ENCODE measurements at places on chromosomes 2 and 18. TPM values are rescaled to one million over a fixed set of nuclear protein-coding genes. Genes with fewer than 3 reads are reported as not detected.
A peak's percentile ranks its signal among the peaks of the same experiment; 100 is the strongest.

GRCh38 chr2:65016789-65017188 is 27.6 kb downstream of the SLC1A4 start:
- H3K36me3 ChIP-seq: peaks cover 4% of the 10 kb centered on the region
- H3K27ac ChIP-seq: no peak overlapping the region
- no peaks in the 10 kb centered on the region for H3K27me3 ChIP-seq
- DNase-seq: no peak
- no peak overlapping the region for H3K4me3 ChIP-seq

- no peaks in the 10 kb centered on the region for H3K27me3 ChIP-seq
- peaks cover 31% of the 10 kb centered on the region for H3K36me3 ChIP-seq
- no peak overlapping the region for H3K27ac ChIP-seq
- no peak overlapping the region for H3K4me3 ChIP-seq
- no peak for DNase-seq
- H3K4me1 ChIP-seq: peaks cover 34% of the 10 kb centered on the region
These were observed 4.6 kb downstream of the CXCR4 start for GRCh38 chr2:136113209-136113971.

DNA sequence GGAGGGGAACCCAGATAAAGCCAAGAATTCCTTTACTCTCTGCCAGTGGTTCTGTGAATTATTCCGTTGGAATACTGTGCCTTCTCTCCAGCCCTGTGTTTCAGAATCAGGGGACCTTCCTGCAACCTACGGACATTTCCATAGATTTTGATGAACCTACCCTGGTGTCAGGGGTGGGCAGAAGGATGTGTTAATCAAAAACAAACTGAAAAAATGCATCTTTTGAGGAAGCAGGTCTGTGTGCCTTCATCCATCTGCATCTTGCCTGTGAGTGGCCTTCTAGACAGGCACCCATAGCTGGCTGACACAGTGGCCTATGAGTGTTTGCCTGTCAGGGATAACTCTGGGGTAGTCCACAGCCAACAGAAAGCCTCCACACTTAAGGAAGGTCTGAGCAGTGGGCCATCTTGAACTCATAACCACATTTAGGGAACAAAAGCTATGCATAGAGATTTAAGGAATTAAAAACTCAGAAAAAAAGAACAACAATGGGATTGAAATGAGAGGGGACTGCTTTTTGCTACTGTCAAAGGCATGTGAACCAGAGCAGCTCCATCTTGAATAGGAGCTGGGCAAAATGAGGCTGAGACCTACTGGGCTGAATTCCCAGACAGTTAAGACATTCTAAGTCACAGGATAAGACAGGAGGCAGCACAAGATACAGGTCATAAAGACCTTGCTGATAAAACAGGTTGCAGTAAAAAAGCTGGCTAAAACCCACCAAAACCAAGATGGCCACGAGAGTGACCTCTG is 45.9 kb upstream of the ITGA6 start:
- DNase-seq: no peak
- no peaks in the 10 kb centered on the region for H3K36me3 ChIP-seq
- H3K4me1 ChIP-seq: no peaks in the 10 kb centered on the region
- H3K4me3 ChIP-seq: no peak overlapping the region

DNA sequence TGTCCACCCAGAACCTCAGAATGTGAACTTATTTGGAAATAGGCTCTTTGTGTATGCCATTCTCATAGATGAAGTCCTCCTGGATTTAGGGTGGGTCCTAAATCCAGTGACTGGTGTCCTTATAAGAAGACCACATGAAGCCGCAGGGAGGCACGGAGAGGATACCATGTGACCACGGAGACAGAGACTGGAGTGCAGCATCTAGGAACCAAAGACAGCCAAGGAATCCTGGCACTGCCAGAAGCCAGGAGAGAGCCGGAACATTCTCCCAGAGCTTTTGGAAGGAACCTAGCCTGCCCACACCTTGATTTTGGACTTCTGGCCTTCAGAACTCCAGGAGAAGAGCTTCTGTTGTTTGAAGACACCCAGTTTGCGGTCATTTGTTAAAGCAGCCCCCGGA is 49.7 kb downstream of the ARL4C start:
- no peak for DNase-seq
- no peak overlapping the region for H3K4me3 ChIP-seq
- peak overlapping the region; percentile 84 for H3K27ac ChIP-seq
- H3K4me1 ChIP-seq: peaks cover 97% of the 10 kb centered on the region

DNA sequence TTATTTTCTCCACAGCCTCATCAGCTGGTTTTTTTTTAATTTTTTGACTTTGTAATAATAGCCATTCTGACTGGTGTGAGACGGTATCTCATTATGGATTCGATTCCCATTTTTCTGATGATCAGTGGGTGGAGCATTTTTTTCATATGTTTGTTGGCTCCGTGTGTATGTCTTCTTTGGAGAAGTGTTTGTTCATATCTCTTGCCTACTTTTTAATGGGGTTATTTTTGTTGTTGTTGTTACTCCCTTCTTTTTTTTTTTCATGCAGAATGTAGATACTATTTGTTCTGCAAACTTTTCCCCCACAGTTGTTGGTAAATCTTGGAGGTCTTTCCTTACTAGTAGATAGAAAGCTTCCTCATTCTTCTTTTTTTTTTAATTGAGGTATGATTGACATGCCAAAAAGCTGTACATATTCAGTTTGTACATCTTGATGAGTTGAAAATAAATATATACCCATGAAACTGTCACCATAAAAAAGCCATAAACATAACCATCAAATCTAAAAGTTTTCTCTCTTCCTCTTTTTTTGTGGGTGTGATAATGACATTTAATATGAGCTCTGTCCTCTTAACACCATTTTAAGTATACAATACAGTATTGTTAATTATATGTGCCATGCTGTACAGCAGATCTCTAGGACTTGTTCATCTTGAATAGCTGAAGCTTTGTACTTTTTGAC is 21.8 kb upstream of the NT5DC4 start:
- no peaks in the 10 kb centered on the region for H3K27me3 ChIP-seq
- no peak overlapping the region for H3K4me3 ChIP-seq
- no peaks in the 10 kb centered on the region for H3K4me1 ChIP-seq
- DNase-seq: no peak
- H3K27ac ChIP-seq: no peak overlapping the region

- no peak overlapping the region for H3K4me3 ChIP-seq
- no peak overlapping the region for H3K27ac ChIP-seq
- no peaks in the 10 kb centered on the region for H3K27me3 ChIP-seq
- no peaks in the 10 kb centered on the region for H3K4me1 ChIP-seq
- no peaks in the 10 kb centered on the region for H3K36me3 ChIP-seq
- DNase-seq: no peak
These were observed 32.5 kb upstream of the FHOD3 start for GRCh38 chr18:36265015-36265414.

GRCh38 chr18:362311-363290 is 94.8 kb upstream of the THOC1 start:
- H3K4me1 ChIP-seq: no peaks in the 10 kb centered on the region
- no peak overlapping the region for H3K4me3 ChIP-seq
- no peak overlapping the region for H3K27ac ChIP-seq
- no peak for DNase-seq
- H3K27me3 ChIP-seq: no peaks in the 10 kb centered on the region
- no peaks in the 10 kb centered on the region for H3K36me3 ChIP-seq

Gene ONECUT2
- total RNA-seq: not detected

Gene TMEM17
- not detected for total RNA-seq

All from CD4-positive, alpha-beta memory T cell (primary cell).